ENCODE measurements at places on chromosomes 7 and 10.
A peak's percentile ranks its signal among the peaks of the same experiment; 100 is the strongest.

DNA sequence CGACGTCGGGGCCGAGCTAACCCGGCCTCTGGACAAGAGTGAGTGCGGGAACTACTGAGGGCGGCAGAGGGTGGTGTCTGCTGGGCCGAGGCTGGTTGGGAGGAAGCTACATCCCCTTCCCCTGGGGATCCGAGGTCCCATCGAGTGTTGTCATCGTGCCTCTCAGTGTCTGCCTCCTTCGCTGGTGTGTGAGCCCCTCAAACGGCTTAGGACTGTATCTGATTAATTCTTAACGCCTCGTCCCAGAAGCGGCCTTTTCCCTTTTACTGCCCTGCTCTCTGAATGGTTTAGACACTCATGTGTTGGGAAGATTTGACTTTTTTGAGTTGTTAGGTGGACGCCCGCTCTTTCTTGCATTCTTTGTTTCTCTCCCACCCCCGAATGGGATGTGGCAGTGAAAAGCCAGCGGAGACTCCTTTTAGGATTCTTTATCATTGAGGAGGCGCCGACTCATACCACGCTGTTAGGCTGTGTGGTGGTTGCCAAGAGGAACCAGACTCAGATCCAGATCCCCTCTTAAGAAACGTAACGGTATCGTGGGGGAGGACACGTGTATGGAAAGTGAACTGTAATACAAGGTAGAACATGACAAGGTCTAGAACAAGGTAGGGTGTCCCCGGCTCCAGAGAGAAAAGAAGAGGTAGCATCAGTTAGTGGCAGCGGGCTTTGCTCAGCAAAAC, 631 bp downstream of the SUPV3L1 start:
- DNase-seq, result no peak

- DNase-seq, result peak; percentile 6
These were observed 18.6 kb downstream of the OCM2 start for GRCh38 chr7:97971120-97971989.

DNA sequence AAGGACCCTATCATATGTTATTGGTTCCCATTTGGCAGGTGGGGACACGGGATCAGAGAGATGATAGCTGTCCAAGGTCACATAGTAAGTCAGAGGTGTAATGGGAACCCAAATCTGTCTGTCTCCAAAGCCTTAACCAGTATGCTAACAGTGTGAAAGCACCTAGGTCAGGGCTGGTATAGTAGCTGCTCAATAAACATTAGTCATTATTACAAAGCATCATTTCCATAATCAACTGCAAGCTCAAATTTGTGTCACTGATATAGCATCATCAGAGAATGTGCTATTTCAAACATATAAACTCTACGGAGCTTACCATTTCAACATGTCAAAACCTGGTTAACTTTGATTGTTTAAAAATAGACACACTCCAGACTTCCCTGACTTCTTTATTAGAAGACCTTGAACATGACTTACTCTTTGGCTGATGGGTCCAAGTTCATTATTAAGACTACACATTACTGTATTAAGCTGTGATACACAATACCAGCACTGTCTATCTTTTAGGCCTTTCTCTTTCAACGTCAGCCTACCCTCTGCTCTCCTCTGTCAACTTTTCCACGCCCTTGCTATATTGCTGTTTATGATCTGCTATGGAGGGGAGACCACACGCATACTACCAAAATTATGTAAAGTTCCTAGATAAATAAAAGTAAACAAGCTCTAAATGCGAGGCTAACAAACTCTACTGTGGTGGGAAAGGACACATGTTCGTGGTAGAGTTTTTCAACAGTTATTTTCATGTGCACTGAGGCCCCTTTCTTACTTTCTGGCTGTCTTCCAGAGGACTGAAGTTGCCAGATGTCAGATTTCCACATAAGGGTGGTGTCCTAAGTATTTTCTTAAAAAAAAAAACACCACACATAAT, 33.6 kb downstream of the DNMBP start:
- no peak for DNase-seq

GRCh38 chr10:70403483-70404035, 386 bp upstream of the EIF4EBP2 start:
- no peak for DNase-seq

GRCh38 chr7:142945001-142945400, 5.7 kb downstream of the LLCFC1 start:
- no peak for DNase-seq

DNA sequence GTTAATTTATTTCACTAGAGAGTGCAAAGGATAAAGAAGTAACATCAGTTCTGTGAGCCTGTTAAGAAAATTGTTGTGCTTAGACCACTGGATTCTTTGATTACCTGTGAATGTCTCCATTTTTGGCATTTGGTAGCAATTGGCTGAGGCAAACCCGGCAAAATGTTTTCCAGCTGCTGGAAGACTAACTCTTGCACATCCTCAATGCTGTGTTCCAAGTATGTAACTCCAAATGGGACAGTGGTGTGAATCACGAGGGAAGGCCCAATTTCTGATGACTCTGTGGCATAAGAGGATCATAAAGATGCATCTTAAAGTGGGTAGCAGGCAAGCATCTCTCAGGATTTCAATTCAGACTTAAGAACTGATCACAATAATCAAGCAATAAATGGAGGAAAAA, 268.8 kb downstream of the RNLS start:
- DNase-seq, result no peak

DNA sequence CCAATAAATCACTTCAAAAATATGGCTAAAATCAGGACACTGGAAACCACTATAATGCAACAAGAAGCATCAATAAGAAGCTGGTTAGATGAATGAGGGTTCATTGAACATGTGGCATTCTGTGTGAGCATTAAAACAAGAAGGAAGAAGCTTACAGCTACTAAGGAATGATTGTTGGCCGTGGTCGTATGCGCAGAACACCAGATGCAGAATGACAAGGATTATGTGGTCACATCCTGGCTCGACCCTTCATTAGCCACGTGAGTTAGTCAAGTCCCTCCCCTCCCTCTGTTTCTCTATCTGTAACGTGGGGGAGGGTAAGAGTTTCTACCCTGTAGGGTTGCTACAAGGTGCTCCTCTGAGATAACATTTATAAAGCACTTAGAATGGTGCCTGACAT, 174.3 kb downstream of the ADAM12 start:
- no peak for DNase-seq

GRCh38 chr10:34599026-34599795, 215.9 kb downstream of the PARD3 start:
- no peak for DNase-seq

DNA sequence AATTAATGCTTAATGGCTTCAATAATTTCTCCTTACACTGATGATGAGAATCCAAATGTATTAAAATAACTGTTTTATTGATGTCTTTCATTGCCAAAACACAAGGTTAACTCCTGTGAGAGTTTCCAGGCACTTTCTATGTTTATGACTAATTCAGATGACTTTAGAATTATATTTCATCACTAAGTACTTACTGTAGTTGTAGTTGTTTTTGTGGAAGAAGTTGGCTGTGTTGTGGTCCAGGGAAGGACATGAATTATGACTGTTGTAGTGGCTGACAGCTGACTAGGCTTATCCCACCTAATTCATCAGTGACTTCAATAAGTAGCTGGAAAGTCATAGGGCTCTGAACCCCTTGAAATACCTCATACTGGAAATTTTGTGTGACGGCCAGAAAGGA, 254.8 kb downstream of the HGF start:
- DNase-seq, result no peak

GRCh38 chr7:128003167-128003566, 28.1 kb downstream of the LRRC4 start:
- DNase-seq, result no peak

- DNase-seq, result no peak
These were observed 275.6 kb upstream of the FOXK1 start for GRCh38 chr7:4406288-4407058.

DNA sequence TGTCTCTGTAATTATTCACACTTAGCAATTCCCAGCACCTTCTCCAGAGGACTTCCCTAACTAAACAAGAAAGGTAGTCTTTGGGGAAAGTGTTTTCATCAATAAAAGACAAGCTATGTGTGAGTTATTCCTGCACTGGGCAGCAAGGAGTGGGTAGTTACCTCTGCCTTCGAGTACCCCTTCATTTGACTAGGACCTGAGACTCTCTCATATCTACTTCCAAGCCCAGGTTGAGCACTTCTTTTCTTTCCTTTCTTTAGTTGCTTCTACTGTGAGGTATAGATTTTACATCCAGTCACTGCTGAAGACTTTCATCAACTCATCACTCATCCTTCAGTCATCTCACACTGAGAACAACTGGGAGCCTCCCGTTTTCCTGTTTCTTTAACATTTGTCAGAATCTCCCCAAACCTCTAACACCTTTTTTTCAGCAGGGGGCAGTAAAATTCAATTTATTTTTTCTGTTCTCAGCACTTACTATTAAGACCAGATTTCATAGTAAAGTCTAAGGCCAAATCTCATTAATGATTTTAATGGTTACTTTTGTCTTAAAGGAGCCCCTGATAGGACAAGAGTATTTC, 80.1 kb upstream of the PRSS1 start:
- DNase-seq, result no peak

DNA sequence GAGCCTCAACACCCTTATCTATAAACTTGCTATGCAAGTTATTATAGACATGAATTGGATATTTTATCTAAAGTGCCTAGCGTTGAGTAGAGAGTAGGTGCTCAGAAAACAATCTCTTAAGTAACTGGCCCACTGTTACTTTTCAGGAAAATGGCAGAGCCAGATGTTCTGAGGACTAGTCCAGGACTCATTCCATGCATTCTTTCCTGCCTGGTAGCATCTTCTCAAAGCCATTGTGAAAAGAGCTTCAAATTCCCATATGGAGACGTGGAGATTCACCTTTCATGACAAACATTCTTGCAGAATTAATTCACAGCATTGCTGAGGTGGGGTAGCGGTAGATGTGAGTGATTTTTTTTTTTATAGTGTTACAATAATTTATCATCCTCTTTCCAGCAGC, 35.9 kb upstream of the ITPRID1 start:
- no peak for DNase-seq

GRCh38 chr7:71682181-71682580, 550.2 kb downstream of the GALNT17 start:
- DNase-seq, result no peak

DNA sequence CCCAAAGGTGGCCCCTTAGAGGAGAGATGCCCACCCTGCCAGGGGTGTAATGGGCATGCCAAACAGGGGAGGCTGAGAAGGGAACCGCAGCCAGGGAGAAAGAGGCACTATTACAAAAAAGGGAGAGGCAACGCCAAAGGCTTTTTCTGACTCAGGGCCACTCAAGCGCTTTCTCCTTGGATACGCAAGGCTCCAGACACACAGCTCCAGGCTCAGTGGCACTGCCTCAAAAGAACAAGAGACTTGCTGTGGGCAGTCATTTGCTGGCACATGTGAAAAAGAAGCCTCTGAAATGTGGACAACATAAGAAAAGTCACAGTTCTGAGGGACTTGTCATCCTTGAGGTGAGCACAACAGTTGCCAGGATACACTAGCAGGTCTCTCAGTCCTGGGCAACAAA, 128.4 kb downstream of the DGKI start:
- DNase-seq, result no peak

- DNase-seq, result no peak
These were observed 90.0 kb downstream of the CDK14 start for GRCh38 chr7:90686146-90686545.

DNA sequence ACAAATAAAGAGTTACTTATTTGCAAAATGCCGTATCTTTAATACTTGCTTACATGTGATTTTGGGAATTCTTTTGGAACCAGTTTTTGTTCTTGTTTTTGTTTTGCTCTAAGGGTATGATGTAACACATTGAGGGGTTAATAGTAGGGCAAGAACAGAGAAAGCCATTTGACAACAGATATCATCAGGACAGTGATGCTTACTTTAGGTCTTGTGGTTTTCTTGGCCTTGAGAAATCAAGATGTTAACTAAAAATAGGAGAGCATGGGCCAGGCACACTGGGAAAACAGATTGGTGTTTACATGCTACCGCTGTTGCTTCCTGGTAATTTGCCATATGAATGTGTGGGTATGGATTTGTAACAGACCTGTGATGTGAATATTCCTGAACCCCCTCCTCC, 3.7 kb downstream of the SAMD8 start:
- no peak for DNase-seq

- peak; percentile 74 for DNase-seq
These were observed 15.3 kb downstream of the KCNH2 start for GRCh38 chr7:150962553-150963399.

DNA sequence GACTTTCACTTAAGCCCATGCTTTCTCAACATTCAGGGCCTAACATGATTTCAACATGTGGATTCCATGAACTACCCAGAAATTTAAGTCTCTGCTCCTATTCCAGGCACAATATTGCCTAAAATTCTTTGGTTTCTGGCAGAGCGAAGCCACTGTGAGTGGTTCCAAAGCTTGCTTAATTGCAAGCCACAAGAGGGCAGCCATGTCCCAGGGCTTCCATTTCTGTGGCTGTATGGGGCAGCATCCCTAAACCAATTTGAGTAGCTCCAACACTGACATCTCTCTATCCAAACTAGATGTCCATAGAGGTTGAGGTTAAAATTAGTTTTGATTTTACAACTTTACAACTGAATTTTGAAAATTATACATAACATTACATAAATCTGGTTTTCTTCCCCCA, 56.3 kb upstream of the MDFIC start:
- DNase-seq, result peak; percentile 63

DNA sequence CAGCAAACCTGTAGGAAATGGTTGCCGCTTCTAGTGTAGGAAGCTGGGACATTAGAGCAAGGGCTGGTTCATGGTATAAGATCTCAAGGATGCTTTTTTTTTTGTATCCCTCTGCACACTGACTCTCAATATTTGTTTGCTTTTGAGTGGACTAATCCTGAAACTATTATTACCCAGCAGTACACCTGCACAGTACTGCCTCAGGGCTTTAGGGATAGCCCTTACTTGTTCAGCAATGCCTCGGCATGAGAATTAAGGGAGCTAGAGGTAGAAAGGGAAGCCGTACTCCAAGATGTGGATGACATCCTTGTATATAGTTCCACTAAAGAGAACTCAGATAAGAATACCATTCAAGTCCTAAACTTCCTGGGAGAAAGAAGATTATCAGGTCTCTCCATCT, 70.5 kb downstream of the COPG2 start:
- DNase-seq, result no peak

DNA sequence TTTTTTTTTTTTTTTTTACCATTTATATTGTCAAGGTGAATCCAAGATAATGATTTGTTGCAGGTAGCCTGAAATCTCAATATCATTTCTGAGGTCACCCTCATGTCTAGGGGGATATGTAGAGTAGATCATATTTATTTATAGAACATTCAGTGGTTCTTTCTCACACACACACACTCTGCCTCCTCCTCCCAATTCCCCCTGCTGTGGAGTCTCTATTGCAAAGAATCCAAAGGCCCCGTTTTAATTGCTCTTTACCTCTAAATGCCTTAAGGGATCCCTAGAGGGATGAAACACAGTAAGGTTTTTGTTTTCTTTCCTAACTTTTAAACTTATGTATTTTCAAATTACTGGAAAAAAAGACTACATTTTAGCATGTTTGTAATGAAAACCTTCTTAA, 170.0 kb downstream of the PRKG1 start:
- DNase-seq, result no peak

DNA sequence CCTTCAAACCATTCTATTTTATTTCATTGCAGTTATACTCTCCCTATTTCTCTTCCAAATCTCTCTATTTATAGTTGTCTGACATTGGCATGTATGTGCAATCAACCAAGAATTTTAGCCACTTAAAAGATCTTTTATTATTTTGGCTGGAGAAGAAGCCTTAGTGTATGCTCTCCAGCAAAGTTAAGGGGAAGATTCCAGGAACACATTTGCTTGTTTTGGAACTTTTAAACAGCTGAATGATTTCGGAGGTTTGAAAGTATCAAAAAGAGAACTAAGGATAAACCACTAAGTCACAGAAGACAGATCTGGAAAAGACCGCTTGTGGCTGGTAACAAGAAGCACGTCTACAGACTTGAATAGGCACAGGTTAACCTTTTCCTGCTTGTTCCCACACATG, 182.2 kb upstream of the FZD1 start:
- DNase-seq, result no peak
